Right renal cortex interstitium (tissue), 3 donors: ENCODE measurements at places on chromosomes 4 and X. TPM values are rescaled to one million over a fixed set of nuclear protein-coding genes. Genes with fewer than 3 reads are reported as not detected.

DNA sequence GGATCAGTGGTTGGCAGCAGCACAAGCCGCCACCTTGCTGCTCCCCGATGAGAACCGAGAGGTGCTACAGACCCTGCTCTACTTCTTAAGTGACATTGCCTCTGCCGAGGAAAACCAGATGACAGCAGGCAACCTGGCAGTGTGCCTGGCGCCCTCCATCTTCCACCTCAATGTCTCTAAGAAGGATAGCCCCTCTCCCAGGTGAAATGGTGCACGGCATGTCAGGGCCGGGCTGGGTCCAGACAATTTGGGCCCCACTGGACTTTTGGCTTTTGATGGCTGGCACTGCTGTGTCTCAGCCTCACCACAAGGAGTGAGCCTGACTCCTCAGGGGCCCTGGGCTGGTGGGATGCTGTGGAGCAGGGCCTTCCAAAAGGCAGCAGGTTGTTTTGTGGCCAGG lies 74.1 kb downstream of the STARD8 start:
- DNase-seq: no peak

DNA sequence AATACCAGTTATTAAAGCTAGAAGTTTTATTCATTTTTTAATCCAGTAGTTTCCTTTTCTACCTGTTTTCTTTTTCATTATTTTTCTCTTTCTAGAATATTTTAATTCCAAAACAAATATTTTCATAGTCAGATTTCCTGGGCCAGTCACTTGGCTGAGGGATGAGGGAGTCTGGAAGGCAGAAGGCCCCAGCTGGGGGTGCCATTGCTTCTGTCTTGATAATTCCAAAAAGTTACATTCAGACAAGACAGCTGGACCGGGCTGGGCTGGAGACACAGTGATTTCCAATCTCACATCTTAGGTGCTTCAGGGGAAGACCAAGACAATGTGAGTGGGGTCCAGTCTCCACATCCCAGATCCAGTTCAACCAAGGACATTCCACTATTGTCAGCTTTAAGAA lies 263.5 kb downstream of the TMA16 start:
- DNase-seq: no peak

- no peak for DNase-seq
These were observed 107.4 kb downstream of the FAM13A start for GRCh38 chr4:88949605-88950004.

The CDKL2 gene
- 11.3 TPM for polyA plus RNA-seq

The DIPK2B gene
- 7.9 TPM for polyA plus RNA-seq

DNA sequence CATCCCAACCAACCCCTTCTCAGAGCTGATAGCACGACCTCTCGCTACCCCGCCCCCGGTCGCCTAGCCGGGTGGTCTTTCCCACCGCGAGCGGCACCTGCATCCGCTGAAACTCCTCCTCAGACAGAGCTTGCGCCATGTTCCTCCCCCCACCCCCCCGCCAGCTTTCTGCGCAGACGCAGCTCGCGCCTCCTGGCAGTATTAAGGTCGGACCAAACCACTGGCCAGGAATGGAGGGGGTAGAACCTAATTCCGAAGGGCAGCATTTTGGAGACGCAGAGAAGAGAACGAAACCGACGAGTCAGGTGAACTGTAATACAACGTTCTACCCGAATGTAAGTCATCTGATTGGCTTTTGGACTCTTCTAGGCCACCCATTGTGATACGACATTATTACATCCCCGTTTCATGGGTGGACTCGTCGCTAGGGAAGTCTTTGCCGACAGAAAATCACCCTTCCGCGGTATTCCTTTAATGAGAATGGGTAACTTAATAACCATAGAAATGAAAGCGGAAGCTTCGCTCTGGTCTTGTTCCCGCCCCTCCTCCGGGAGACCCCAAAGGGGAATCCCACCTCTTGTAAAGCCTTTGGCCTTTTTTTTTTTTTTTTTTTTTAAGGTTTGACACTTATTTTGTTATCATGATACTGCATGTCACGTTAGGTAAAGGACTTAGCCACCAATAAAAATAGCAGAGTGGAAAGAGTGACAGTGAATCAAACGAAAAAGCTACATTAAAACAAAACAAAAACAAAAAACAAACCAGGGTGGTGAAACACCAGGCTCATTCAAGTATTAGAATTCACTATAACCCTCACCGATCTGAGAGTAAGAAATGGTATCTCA lies at the start of gene GRIPAP1:
Gene GRIPAP1 (minus strand): TSS at position 174 of the 845 bp plus-strand sequence. CDS start 35 bp downstream, at position 139.
- peak; percentile 76 for DNase-seq

DNA sequence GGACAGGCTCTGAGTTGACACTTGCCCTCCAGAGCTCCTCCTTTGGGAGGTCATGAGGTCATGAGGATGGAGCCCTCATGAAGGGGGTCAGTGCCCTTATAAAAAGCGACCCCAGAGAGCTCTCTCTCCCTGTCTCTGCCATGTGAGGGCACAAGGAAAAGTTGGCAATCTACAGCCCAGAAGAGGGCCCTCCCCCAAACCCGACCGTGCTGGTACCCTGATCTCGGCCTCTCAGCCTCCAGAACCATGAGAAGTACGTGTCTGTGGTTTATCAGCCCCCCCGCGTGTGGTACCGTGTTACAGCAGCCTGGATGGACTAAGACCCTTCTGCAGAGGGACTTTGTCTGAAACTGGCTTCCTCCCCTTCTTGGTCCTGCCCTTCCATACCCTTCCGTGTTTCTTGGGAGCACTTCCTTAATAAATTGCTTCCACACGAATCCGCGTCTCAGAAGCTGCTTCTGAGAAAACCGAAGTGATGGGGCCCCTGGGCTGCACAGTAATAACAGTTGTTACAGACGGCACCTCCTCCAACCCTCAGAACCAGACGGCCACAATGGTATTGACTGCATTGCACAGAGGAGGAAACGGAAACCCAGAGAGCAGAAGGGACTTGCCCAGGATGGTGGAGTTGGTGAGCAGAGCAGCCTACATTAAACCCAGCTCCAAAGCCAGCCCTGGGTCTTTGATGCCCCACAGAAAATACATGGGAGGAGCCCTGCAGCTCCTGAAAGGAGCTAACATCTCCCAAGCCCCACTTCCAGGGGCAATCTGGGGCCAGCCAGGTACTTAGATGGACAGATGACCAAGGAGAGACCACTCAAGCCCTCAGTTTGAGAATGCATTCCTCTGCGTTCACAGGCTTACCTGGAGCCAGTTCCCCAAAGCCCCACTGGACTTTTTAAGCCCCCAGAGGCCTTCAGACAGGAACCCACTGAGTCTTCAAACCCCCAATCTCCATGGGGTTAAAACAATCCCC lies 242.7 kb downstream of the BCOR start:
- DNase-seq: no peak

The NPFFR2 gene
- 1.6 TPM for polyA plus RNA-seq

The NSG1 gene
- polyA plus RNA-seq: 4.5 TPM

DNA sequence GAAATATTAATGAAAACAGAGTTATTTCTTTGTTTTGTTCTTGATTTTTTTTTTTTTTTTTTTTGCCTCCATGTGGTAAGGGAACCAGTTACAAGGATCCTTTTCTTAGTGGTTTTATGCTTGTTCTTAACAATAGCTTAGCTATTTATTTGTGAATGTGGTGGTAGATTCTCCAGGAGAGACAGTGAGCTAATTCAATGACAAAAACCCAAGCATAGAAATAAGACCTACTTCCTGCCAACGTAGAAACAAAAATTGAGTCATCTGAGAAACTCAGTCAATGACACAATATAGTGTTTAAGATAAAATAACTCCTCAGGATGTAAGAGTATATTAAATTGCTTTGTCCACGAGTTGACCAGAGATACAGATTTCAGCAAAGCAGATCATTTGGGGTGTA lies 863.8 kb upstream of the PABPC4L start:
- no peak for DNase-seq

DNA sequence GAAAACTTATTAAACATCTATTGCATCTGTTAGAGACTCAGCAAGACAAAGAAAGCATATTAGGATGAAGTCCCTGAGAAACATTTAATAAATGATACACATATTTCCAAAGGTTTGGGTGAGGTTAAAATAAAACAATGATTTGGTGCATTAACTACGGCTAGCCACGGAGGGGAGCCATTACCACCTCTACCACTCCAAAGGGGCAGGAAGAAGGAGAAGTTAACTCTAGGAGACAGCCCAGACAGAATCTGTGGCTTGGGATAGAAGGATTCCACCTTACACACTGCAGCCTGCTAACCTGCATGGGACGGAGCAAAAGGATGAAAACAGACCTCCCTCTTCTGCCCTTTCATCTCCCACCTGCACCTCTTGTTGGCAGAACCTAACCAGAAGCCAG lies 189.1 kb upstream of the C1QTNF7 start:
- DNase-seq: no peak

DNA sequence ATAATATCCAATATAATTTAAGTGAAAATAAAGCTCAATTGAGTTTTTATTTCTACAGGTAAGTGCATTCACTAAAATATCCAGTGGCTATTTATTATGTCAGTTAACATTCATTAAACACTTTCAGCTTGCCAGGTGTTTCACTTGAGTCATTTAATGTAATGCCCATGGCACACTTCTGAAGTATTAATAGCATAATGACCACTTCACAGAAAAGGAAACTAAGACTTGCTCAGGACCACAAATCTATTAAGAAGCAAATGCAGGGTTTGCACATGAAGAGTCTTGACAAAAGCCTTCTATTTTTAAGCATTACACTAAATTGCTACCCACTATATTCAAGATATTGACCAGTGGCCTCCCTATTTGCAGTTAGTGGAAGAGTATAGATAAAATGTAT lies 612.7 kb downstream of the KCTD8 start:
- DNase-seq: no peak

DNA sequence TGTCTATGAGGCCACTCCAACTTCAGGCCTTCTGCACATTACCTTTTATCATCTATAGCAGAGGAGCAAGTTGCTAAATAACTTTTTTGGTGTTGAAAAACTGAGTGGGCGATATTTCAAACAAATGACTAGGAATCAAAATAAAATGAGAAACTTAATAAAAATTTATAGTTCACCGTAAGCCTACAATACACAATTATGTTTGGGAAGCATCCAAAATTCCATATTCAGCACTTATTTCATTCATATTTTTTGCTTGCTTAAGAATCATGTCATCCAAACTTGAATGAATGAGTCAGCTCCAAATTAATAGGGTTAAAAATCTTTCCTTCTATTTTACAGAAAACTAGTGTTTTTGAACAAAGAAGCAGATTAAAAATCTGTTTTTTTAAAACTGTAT lies 119.1 kb downstream of the SH3RF1 start:
- no peak for DNase-seq

The POLA1 gene
- polyA plus RNA-seq: 19.8 TPM

DNA sequence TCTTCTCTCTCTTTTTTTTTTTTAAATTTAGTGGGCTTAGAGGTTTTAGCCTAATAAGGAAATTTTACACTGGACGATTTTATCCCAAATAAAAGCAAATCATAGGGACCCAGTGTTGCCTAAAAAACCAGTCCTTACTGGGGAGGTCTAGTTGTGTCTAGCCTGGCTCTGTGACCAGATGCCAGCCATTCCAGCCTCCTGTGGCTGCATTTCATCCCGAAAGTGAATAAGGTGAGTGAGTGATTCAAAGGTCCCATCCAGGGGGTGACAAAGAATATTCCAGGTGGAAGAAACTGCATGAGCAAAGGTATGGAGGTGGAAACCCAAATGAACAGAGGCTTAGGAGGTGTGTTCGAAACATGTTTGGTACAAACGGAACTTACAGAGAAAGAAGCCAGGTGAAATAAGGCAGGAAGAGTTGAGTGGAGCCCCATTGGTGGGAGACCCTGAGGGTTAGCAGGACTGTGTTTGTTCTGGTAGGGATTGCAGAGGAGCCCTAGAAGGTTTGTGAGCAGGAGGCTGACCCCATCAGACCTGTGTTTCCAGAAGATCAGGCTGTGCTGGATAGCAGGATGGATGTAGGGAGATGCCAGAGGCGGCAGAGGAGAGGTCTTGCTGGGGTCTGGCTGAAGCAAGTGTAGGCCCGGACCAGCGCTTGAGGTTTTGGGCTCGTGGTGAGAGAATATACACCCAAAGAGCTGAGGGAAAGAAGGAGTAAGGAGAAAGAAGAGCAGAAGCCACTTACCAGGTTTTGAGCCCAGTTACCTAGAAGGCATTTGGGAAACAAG lies 31.6 kb downstream of the PTTG2 start:
- no peak for DNase-seq

GRCh38 chrX:18290200-18290599 lies 64.3 kb downstream of the SCML2 start:
- DNase-seq: no peak

GRCh38 chrX:12580548-12580947 lies 210.7 kb upstream of the PRPS2 start:
- DNase-seq: no peak

The USP17L20 gene
- not detected for polyA plus RNA-seq

DNA sequence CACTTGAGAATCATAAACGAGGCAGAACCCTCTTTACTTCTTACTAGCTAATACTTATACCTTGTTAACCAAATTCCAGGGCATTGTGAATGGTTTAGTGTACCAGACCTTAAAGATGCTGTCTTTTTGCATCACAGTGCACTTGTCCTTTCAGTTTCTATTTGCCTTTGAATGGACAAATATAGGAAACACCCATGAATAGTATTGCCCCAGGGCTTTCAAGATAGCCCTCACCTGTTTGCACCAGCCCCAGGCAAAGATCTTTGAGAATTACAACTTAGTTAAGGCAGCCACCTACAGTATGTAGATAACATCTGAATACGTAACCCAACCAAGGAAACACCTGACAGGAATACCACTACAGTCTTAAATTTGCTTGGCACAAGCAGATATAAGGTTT lies 60.8 kb upstream of the CT45A1 start:
- DNase-seq: no peak

- DNase-seq: no peak
These were observed 414.1 kb downstream of the ADGRL3 start for GRCh38 chr4:61614231-61614630.

DNA sequence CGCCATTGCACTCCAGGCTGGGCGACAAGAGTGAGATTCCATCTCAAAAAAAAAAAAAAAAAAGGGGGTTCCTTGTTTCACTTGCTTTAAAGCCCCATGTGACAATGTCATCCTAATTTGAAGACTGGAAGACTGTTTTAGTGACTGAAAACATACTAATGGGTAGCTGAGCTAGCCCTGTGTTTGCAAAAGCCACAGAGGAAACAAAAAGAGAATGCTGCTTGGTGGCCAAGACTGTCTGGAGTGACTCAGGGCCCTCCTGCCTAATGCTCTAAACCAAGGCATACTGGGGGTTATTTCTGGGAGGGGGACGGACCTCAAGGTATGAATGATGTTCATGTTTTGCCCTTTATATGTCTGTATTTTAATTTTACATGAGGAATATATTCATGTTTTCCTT lies 16.0 kb downstream of the HPSE start:
- no peak for DNase-seq

DNA sequence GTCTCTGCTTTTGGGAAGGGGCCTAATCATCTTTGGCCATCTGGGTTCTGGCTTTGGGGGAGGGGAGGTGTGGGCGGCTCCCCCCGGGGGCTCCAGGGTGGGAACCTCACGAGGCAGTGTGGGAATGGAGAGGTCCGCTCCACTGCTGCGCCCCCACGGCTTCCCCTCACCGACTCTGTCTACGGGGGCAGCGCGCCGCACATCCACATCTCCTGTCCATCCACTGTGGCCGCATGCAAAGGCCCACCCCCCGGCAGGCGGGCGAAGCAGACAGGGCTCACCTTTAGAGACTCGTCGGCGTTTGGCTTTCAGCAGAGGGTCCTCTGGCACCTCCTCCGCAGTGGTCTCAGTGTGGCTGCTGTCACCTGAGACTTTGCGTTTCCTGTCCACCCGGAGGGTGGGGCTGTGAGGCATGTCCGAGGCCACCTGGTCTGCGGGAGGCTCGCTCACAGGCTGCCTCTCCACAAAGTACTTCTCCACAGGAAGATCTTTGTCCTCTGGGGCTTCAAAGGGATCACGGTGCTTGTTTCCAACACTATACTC lies 33.6 kb downstream of the BCOR start:
- no peak for DNase-seq

- DNase-seq: no peak
These were observed 43.2 kb downstream of the DCAF8L2 start for GRCh38 chrX:27633328-27633727.
